T-helper 17 cell (primary cell): ENCODE measurements at places on chromosomes 13 and 19. TPM values are rescaled to one million over a fixed set of nuclear protein-coding genes. Genes with fewer than 3 reads are reported as not detected.

The NLRP12 gene
- 0.57 TPM for total RNA-seq

The C13orf46 gene
- total RNA-seq: 22.6 TPM

The TM9SF2 gene
- 50.7 TPM for total RNA-seq

The THOP1 gene
- 28.1 TPM for total RNA-seq

The ZIK1 gene
- total RNA-seq: 4.3 TPM

The CLEC4G gene
- not detected for total RNA-seq

GRCh38 chr13:103961129-103961528 is 894.9 kb upstream of the SLC10A2 start:
- no peak for DNase-seq

DNA sequence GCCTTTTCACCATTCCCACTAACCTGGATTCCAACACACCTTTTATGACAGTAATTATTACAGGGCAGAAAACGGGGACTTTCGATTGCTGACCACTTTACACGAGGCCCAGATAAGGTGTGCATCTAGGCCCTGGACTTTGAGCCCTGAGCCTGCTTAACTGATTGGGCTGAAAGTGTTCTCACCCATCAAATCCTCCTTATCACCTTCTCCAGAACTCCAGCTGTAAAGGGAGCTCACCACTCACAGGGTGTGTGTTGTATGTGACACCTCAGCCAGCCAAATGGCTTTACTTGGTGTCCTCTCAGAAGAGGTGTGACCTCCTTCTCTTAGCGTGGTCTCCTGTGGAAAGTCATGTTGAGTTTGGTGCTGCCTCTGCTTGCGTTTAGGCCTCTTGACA is 36.5 kb downstream of the SIPA1L3 start:
- DNase-seq: no peak

DNA sequence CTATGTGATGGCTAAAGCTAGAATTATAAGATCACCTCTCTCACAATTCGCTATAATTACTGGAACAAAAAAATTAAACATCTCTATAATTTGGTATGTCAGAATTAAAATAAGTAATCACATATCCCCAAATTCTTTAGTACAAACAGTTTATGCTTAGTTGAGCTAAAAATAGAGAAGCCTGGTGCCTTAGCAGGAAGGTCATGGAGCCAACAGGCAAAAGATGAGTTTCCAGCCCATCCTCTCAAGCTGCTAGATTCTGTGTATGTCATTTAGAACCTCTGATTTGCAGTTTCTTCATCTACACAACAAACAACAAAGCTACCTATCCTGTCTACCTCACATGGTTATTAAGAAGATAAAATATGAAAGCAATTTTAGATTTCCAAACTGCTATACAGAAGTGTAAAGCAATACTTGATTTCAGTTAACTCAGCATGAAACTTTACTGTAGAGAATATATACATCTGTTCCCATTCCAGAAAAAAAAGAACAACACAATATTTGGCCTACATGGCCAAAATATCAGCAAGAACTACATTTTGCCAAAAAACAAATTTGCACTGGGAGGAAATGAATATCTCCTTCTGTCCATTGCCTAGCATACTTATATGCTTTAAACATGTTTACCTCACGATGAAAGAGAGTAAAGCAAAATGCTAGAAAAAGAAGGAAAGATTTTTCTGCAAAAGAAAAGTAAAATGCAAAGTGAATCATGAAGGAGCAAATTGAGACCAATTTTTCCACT is 294.0 kb upstream of the MIR17HG start:
- no peak for DNase-seq

DNA sequence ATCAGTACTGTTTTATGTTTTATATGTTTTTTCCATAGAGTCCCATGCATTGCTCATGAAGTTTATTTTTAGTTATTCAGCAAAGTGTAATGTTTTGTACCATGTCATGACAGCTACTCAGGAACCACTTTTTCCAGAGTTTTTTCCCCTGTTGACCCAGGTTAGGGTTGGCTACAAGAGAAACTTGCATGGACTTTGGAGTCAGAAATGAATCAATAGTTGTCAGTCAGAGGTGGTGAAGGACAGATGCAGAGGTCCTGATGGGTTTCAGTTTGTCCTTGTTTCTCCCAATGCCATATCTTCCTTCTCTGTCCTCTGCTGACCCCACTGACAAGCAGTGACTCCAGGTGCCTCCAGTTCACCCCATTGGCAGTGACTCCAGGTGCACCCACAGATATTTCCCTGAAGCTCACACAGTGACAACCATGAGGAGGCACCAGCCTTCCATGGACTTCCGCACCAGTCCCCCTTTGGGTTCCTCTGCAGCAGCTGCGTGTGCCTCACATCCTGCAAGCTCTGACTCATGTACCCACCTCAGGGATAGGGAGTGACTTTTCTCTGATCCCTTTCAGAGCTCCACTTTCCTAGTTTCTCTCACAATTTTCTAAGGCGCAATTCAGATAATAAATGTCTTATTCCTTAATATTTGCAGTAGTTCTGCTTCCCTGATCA is 92.1 kb downstream of the AKAP11 start:
- no peak for DNase-seq

DNA sequence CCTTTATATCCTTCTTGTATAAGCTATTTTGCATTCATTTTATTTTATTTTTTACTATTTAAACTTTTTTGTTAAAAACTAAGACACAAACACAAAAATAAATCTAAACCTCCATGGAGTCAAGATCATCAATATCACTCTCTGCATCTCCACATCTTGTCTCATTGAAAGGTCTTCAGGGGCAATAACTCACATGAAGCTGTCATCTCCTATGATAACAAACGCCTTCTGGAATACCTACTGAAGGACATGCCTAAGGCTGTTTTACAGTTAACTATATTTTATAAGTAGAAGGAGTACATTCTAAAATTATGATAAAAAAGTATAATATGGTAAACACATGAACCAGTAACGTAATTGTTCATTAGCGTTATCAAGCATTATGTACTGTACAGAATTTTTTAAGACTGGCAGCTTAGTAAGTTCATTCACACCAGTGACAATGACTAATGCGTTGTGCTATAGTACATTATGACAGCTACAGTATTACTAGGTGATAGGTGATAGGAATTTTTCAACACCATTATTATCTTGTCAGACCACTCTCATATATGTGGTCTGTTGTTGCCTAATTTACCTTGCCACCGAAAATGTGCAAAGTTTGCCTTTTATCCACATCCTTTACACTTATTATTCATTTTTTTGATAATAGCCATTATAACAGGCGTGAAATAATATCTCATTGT is 390.7 kb upstream of the SLITRK1 start:
- DNase-seq: no peak

GRCh38 chr19:49475995-49476880 is 2.2 kb downstream of the FLT3LG start:
- DNase-seq: peak; percentile 59

GRCh38 chr19:16652854-16653253 is 7.1 kb downstream of the SMIM7 start:
- no peak for DNase-seq

DNA sequence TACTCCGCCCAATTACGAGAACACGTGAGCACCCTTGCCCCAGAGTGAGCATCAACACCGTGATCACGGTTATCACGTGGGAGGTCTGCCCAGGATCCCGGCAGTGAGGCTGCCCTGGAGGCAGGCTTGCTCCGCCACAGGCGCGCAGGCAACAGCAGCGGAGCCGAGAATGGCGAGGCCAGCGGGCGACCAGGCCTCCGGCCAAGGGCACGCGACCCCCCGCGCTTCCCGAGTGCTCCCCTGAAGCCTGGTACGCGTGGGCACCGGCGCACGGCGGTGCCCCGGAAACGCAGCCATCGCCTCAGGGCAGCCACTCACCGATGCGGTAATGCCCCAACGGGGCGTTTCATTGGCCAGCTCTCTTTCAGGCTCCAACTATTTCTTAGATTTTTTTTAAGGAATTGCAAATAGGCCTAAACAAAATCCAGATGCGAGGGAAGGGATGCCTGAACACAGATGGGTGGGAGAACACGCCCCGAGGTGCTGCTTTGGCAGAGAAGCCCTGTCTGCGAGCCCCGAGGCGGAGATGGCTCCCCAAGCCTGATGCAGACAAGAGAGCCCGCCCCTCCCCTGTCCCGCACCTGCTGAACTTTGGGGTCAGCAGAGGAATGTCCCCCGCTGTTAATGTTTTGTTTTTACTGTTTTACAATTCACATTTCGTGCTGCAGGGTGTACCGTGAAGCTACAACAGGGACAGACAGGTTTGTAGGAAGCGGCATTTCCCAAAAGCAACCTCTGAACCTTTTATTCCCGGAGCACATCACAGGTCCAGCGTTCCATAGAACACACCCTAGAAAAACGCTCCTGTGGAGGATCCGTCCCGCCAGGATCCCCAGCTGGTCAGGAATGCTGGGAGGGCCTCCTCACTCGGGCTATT is 132.7 kb downstream of the ZDHHC20 start:
- no peak for DNase-seq

- no peak for DNase-seq
Observed at GRCh38 chr19:23906835-23907234, 7.9 kb upstream of the ZNF726 start.

DNA sequence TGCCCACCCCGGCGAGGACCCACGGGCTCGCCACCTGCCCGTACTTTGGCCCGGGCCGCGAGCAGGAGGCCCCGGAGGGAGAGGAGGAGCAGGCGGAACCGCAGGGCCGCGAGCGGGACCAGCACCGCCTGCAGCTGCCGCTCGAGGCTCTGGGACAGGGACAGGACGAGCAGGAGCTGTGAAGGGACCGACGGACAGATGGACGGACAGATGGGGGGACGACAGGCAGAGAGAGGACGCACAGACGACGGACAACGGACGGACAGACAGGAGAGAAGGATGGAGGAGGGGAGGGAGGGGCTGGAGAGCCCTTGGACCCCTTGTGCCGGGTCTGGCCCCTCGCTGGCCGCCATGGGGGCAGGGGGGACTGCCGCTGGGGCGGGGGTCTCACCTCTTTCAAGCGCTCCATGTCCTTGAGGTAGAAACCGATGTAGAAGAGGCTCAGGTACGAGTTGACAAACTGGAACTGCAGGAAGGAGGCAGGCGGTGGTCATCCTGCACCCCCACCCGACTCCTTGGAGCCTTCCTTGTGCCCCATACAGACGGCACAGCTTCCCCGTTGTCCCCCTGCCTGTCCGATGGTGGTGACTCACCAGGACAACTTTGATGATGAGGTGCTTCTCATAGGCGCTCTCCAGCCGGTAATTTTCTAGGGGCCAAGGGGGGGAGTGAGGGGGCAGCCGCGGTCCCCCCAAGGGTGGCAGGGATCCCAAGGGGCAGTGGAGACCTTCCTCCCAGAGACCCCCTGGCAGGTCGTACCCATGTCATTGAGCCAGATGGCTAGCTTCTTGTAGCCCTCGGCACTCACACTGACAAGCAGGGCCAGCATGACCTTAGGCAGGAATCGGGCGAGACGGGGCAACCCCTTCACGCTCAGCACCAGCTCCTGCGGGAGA is 5.0 kb downstream of the ANO8 start:
- no peak for DNase-seq

DNA sequence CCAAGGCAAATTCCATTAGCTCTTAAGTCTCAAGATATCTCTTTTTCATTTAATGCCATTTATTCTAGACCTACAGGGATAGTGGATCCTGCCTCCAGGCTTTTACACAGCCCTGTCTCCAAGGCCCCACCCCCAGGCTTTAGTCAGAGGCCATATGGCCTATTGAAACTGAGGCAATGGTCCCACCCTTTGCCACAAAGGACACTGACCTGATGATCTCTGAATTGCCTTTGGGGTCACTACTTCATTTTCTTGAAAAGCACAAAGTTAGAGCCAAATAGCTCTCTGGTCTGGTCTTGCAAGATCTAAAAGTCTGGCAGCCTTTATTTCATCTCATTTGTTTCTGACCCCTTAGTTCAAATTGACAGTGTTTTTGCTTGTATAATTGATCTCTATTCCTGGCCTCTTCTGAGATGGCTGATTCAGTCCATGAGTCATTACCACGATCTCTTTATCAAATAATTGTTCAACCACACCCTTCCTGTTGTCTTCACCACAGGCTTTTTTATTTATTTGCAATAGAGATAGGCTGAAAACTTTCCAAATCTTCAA is 209.8 kb downstream of the FGF14 start:
- no peak for DNase-seq

- DNase-seq: no peak
Observed at GRCh38 chr13:29925457-29926097, 75.2 kb upstream of the UBL3 start.

DNA sequence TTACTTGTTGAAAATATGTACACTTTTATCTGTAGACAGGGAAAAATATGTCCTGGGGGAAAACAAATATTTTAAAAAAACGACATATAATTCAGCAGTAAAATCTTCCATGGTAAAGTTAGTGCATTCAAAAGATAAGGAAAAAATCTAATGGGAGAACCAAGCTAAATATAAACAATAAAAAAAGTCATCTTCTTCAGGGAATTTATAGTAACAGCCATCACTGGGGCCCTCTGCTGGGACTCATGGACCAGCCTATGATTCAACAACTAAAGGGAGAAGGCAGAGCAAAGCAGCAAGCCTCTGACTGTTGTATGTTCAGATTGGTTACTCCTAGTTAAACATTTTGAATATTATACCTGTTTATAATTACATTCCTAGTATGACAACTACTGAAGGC is 93.0 kb downstream of the ITGBL1 start:
- no peak for DNase-seq

GRCh38 chr13:23321535-23322241 is 111.8 kb downstream of the SACS start:
- no peak for DNase-seq

GRCh38 chr19:15154002-15154612 is 46.7 kb downstream of the NOTCH3 start:
- no peak for DNase-seq

DNA sequence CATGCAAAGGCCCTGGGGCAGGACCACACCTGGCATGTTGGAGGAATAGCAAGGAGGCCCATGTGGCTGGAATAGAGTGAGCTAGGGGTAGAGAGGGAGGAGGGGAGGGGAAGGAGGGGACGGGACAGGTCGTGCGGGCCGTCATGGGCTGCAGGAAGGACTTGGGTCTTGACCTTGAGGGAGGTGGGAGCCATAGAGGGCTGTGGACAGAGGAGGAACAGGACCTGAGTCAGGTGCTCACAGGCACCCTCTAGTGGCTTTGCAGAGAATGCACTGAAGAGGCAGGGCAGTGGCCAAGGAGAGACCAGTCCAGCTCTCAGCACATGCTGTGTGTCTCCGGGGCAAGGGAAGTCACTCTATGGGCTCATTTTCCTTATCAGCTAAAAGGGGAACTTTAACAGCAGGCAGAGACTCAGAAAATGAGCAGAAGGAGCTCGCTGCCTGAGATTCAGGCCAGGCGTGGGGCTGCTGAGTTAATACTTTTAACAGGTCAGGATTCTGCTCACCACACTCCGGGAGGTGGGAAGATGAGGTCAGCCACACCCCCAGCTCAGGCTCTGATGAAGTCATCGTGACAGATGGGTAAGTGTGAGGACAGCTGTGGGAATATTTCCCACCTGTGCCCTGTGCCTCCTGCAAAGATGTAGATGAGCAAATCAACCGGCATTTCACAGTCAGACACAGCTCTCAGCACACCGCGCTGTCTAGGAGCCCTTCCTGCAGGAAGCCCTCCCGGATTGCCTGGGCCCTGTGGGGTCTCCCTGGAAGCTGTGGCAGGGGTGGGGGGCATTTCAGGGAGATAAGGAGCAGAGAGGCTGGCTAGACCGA is 6.0 kb upstream of the TNFAIP8L1 start:
- peak; percentile 43 for DNase-seq
